ENCODE measurements at places on chromosomes 13 and 19. TPM values are rescaled to one million over a fixed set of nuclear protein-coding genes. Genes with fewer than 3 reads are reported as not detected.
A peak's percentile ranks its signal among the peaks of the same experiment; 100 is the strongest.

Gene KLK4
- not detected for total RNA-seq

Gene NLRP5
- total RNA-seq, result not detected

Gene MIR17HG
- 3.8 TPM for total RNA-seq

Gene MEIOSIN
- not detected for total RNA-seq

Gene FUT1
- 1.9 TPM for total RNA-seq

DNA sequence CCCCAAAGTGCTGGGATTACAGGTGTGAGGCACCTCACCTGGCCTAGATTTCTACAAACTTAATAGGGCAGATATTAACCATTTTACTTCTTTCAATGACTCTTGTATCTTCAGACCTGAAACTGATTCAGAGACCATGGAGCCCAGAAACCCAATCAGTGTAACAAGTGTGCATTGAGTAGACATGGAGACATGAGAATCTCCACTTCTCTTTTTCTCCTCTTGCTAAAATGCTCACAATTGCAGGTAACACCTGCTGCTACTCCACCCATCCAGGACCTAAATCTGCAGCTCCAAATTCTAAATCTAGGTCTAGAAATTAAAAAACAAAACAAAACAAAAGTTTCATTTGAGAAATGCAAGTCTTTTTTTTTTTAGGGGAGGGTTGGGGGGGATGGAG, 42.2 kb upstream of the ZNF681 start:
- no peak overlapping the region for H3K4me3 ChIP-seq
- H3K27ac ChIP-seq, result no peak overlapping the region
- no peak for DNase-seq
- H3K4me1 ChIP-seq, result no peaks in the 10 kb centered on the region
- H3K27me3 ChIP-seq, result no peaks in the 10 kb centered on the region

DNA sequence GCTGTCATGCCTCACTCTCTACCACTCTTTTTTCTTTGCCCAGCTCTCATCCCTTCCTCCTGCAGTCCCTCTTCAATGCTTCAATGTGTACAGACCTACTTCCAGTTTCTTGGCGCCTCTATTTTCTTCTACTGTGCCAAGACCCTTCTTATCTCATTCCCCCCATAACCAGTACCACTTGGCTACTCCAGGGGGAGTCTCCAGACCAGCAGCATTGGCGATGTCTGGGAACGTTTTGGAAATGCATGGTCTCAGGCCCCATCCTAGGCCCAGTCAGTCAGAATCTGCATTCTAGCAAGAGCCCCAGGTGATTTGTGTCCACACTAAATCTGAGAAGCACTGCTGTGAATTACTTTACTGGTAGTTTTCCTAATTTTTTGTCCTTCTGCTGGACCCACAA, 198.2 kb downstream of the SLC7A1 start:
- no peaks in the 10 kb centered on the region for H3K36me3 ChIP-seq
- no peak for DNase-seq

DNA sequence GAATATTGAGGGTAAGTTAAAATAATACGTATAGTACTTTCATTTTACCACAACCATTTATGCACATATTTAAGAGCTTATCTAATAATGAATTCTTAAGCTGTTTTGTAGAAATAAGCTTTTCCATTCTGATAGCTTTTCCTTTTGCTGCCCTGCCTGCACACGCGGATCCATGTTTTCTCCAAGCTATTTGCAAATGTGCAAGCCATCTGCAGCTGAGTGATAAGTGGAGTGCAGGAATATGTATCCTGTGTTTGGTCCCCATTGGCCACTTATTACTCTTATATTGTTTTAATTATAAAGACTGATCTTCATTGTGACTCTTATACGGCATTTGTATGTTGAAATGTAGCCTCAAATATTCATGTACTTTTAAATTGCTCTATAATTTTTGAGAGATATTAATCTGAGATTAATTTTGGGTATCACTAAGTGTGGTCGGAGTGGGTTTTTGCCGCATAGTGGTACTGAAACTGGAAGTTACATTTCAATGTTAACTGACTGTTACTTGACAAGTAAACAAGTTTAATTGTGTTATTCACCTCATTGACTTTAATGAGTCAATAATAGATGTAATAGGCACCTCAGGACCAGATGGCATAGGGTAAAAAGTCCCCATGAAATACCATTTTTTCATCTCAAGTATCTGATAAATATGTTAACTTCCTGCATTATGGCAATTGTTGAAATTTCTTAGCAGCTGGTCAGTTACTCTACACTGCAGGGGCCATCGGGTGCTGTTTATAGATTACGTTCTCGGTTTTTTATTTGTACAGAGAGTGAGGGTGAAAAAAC, 1567.4 kb downstream of the EFNB2 start:
- DNase-seq, result no peak
- H3K4me3 ChIP-seq, result no peak overlapping the region
- no peaks in the 10 kb centered on the region for H3K36me3 ChIP-seq
- H3K4me1 ChIP-seq, result no peaks in the 10 kb centered on the region
- no peak overlapping the region for H3K27ac ChIP-seq

DNA sequence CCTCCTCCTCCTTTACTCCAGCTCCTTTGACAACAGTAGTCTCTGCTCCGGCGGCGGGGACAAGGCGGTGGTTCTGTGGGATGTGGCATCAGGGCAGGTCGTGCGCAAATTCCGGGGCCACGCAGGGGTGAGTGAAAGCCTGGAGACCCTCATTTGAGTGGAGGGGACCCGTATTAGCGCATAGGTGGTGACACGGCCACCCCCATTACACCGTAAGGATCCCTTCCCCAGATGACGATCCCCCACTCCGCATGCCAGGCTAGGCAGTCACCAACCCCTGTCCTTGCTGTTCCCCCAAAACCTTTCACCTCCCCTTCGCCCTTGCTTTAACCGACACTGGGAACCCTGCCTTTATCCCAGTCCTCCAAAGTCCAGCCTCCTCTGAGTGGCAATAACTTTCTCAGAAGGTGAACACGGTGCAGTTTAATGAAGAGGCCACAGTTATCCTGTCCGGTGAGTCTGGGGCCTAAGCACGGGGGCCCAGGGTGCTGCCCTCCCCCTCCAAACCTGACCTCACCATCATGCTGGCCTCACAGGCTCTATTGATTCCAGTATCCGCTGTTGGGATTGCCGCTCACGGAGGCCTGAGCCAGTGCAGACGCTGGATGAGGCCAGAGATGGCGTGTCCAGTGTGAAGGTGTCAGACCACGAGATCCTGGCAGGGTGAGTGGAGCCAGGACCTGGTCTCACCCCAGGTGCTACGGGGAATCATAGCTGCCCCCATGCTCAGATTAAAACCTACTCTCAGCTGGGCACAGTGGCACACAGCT, 3.7 kb downstream of the WDR83 start:
- H3K27ac ChIP-seq, result peak overlapping the region; percentile 96
- DNase-seq, result no peak
- H3K36me3 ChIP-seq, result peaks cover 9% of the 10 kb centered on the region
- no peaks in the 10 kb centered on the region for H3K4me1 ChIP-seq
